ENCODE measurements at places on chromosomes 3 and 15.

DNA sequence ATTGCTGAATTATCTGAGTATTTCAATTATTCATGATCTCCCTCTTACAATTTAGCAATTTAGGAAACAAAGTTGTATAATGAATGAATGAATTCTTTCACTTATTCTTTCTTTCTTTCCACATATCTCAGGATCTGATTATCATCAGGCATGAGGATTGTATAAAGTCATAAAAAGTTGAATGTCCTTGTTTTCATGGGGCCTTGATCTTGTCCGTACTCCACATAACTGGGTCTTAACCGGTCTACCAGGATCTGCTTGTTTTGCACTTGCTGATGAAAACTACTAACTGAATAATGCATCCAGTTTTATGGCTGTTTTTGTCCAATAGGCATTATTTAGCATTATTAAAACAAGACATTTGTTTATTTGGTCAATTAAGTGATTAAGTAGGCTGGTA, 12.6 kb downstream of the C3orf85 start:
- no peak for DNase-seq

- no peak for DNase-seq
Observed at GRCh38 chr15:63727542-63727941, 106.2 kb downstream of the HERC1 start.

DNA sequence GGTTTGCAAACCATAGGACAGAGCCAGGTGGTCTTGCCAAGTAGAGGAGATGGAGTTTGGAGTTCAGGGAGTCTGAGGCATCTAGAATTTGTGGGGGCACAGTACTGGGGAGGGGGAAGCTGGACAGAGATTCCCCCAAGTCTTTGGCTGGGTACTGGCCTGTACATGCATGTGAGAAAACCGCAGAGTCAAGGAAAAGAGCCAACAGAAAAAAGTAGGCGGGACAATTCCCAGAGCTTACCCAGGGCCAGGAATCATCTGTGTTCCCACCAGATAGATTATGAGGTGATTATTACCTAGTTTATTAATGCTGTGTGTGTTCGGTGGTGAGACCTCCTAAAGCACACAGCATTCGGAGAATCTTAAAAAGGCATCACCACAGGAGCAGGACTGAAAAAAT, 11.3 kb downstream of the LYSMD4 start:
- no peak for DNase-seq

GRCh38 chr3:195800240-195800639, 11.5 kb downstream of the MUC4 start:
- no peak for DNase-seq

- no peak for DNase-seq
Observed at GRCh38 chr3:25182794-25183193, 245.3 kb upstream of the RARB start.

GRCh38 chr3:43001094-43001553, 22.0 kb downstream of the GASK1A start:
- DNase-seq: peak; percentile 62

DNA sequence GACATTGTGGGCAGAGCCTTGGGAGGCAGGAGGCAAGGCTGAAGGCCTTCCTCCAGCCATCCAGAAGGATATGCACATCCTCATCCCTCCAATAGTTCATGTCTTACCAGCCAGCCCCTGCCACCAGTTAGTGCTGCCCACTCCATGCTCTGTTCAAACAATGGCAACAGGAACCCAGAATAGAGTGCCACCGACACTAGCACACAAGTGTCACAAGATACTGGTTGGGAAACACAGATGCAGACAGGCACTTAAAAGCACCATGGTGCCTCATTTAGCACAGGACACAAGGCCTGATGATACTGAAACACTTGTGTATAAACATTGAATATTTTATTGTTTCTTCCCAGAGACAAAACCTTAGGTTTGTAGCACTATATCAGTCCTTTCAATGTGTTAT, 56.5 kb upstream of the MYO5C start:
- no peak for DNase-seq

GRCh38 chr3:158713094-158713499, 19.2 kb downstream of the RARRES1 start:
- DNase-seq: peak; percentile 52

- no peak for DNase-seq
Observed at GRCh38 chr15:58115692-58116091, 22.5 kb upstream of the AQP9 start.

DNA sequence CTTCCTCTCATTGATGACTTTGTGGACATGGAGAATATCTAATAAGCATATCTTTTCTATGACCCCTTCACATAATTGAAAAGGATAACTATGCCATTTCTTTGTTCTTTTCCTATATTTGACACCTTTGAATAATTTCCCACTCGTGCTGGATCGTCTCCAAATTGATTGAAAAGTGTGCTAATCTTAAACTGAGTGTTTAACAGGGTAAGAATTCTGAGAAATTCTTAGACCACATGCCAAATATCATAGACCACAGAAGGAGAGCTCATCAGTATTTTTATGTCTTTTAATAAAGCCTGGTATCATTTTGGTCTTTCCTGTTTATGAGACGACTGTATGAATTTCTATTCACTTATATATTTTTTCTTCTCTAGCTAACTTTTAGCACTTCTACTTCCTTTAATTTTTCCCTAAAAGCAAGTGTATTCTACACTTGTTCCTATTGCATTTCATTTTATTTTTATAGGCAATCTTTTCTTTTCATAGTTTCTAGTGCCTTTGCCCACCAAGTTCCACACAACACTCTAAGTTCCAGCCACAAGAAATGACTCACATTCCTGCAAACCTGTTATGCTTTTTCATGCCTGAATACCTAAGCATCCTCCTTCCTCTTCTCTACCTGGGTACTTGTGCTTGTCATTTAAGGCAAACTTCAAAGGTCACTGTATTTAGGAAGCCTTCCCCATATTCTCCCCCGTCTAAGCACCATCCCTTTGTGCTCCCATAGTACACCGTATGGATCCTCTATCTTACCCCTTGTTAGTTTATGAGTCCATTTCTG, 30.1 kb downstream of the KBTBD8 start:
- no peak for DNase-seq
